Adrenal gland (tissue), 19 donors: ENCODE measurements at places on chromosomes 5 and 9.

DNA sequence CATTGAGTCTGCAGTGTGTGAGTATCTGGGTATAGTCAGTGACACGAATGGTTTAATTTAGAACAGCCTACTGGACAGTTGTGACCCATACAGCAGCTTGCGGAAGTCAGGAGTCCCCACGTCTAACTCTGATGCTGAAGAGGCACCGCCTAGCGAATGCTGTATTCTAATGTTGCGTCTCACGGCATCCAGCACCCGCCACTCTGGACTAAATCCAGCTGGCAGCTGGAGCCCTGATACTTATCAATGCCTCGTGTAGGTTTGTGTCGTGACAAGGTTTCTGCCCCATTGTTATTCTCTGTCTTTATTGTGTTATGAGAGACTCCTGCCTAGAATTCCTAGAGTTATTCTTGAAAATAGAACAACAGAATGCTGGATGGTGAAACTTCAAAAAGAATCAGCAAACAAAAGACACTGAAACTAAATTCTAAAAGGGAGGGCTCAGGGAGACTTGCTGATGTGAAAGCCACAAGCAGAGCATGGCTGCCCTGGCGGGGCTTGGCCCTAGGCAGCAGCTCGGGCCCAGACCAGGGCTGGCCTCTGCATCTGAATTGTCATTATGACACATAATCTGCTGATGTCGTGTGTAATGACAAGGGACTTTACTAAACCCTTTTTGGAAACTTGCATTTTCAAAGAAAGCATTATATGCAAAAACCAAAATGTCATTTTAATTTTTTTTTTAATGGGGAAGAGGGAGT lies 123.5 kb upstream of the ICE1 start:
- no peak for DNase-seq

- peak; percentile 8 for DNase-seq
Observed at GRCh38 chr9:84620338-84620737, 49.2 kb upstream of the NTRK2 start.

DNA sequence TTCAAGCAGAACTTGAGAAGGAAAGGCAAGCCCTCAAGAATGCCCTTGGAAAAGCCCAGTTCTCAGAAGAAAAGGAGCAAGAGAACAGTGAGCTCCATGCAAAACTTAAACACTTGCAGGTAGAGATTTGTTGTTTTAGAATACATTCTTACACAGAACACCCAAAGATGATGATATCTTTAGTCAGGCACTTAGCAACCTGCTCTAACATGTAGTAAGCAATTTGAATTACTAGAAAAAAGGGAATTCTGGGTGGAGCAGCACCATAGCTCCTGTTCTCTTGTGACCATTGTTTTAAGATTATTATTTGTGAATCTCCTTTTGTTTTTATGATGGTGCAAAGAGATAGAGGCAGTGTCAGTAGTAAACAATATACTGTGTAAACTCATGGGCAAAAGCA lies 63.1 kb downstream of the RAB14 start:
- DNase-seq = no peak

DNA sequence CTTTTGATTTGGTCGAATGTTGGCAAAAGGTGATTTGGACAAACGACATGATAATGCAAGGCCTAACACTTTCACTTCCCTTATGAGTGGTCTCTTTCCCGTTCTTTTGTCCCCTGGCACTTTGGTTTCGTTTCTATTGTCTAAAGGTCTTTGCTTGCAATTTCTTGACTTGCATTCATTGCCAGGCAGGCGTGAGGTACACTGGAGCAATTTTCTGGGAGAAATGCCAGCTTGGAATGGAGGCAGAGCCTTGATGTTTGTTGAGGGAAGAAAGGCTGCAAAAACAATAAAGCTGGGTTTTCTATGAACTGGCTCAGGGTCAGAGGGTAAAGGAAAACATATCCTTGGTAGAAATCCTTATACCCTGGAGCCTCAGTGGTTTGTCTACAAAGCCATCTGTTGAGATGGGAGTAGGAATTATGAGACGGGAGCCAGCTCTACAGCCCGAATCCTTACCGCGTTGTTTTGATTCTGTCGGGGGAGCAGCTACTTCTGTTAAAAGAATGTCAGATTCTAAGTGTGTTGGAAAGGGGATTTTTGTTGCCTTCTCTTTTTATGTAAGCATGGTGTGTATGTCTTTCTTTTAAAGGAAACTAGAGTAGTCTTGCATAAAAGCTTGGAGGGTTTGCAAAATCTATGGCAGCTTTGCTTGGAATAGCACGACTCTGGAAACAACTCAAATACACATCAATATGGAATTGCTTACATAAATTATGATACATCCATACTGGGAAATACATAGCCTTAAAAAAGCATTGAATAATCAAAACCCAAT lies 158.9 kb downstream of the RMI1 start:
- peak; percentile 84 for DNase-seq

GRCh38 chr9:71937898-71938297 lies 26.5 kb downstream of the C9orf85 start:
- no peak for DNase-seq

DNA sequence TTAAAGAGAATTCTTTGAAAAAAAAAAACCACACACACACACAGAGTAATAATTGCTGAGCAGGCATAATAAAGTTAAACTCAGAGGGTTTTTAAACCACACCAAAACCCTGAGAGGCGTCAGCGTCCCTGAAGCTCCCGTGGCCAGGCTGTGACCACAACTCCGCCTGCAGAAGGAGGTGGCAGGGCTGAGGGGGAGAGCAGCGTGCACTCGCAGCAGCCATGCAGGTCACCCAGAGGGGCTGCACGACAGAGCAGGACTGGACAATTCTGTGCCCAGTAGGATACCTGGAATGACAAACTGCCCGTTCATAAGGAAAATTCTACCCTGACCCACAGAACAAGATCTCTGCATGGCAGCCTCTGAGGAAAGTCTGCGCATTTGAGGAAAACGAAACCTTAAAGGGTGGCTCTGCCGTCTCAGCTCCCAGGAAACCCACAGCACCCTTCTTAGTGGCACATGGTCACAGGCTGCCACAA lies 44.0 kb downstream of the ROR2 start:
- peak; percentile 62 for DNase-seq

GRCh38 chr5:53164478-53165165 lies 55.1 kb upstream of the MOCS2 start:
- no peak for DNase-seq

GRCh38 chr9:72471096-72471495 lies 50.3 kb upstream of the TMC1 start:
- DNase-seq = no peak

DNA sequence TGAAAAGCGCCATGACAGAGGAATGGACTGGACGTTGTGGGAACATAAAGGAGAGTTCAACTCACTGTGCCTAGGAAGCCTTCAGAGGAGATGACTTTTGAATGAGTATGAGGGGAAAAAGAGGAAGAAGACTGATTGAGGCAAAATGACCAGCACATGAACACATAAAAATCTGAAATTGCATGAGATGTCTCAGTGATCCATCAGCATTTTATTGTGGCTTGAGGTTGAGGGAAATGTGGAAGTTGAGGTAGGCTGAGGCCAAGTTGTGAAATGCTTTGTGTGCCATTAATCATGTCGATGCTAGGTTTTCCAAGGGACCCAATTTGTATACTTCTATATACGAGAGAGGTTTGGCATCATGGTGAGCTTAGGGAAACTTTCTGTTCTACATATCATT lies 140.9 kb upstream of the TLX3 start:
- no peak for DNase-seq

GRCh38 chr9:83544002-83544698 lies 5.9 kb upstream of the FRMD3 start:
- peak; percentile 84 for DNase-seq

DNA sequence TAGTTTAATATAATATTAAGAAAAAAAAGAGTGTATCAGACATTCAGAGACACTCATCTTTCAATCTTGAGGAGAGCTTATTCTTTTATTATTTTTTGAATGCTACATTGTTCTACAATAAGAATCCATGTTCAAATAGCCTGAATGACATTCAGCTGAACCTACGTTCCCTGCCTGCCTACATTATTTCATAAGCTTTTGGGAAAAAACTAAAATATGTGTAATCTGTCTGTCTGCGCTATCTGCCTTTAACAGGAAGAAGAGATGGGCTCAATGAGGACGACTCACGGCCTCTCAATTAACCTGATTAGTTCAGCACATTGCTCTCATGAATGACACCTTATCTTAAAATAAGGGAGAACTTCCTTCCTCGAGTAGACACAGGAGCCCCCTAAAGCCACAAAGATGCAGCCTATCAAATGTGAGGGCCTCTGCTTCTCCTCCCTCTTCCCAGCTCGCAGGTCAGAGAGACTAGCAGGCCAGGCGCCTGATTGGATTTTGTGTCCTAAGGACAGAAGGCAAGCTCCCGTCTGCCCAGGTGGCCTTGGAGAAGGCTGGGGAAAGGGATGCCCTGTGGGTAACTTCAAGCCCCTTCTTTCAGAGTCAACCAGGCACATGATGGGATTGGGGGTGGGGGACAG lies 37.8 kb downstream of the EBF1 start:
- no peak for DNase-seq

DNA sequence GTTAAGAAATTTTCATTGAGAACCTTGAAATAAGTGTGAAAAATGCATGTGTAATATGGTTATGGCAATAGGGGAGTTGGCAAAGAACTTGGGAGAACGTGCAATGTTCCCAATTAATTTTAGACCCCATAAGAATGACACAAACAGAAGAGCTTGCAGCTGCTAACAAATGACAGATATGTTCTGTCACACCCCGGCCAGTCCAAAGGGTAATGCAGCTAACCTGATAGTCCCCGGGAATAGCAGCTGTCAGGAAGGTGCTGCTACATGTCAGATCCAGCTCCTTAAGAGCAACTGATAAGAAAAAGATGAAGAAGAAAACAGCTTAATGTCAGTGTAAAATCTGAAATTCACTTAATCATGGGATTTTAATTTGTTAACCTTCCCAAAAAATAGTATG lies 30.4 kb downstream of the SEMA5A start:
- no peak for DNase-seq

DNA sequence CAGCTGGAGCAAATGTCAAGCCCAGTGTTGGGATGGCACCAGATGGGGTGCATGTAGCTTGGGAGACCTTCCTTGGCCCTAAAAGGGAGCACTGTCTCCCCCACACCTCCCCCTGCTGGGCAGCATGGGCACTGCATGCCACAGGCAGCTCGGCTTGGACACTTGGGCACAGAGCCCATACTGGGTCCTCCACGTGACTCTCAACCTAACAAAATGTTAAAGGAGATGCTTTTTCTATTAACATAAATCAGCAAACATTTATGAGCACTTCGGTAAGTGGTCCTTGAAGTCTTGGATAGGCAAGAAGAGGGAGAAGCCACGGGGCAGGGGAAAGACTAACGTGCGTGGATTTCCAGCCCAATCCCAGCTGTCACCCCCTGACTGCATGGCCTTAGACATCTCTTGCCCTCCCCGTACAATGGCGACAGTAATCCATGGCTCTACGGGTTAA lies 23.9 kb upstream of the MAPK9 start:
- DNase-seq = peak; percentile 67

DNA sequence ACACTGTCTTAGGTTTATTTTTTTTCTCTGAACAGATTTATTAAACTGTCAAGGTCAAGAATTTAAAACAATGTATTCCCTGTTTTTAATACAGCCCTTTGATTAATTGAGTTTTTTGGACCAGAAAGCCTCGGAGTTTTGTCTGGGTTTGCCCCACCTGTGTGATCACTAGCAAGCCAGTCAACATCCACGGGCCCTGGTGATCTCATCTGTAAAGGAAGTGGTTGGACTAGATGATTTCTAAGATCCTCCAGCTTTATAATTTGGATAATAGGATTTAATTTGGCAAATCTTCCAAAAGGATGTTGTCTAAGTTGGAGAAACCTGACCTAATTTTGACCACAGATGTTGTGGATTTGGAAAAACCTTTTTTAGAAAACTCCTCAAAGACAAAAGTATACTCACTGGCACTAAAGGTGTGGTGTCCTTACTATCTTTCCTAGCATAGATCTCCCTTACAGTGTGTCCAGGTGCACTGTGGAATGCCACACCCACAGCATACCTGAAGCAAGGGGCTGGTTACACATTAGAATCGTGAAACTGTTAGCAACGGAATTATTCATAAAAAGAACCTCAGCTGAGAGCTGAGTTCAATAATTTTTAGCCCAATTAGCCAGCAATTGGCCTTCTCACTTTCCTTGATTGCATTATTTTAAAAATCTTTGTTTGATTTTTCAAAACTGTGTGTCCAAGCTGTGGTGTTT lies 195.6 kb upstream of the ELL2 start:
- DNase-seq = no peak

DNA sequence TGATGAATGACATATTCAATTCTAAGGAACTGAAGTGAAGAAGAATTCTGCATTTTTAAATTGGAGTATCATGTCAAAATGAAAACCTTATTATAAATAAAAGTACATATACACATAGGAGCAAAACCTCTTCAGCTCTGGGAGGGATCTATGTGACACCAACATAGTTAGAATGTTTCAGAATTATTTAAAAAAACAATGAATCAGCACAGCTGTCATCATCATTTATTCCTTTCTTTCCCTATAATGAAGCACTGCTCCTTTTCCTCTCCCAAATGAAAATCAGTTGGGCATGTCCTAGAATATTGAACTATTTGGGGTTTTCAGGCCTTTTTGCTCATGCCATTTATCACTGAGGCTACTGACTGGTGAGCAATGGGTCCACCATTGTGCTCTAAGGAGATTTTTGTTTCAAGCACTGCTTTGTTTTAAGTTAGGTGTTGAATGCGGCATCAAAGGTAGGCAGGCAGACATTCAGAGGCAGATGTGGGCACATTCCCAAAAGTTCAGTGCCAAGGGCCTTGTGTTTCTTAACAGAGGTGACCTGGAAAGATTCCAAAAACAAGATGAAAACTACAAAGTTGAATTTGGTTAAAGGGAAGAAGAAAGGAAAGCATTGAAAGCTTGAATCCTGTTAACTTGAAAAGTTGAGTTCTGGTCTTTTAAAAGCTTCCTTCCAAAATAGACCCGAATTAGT lies 126.4 kb upstream of the ADAMTSL1 start:
- peak; percentile 50 for DNase-seq

DNA sequence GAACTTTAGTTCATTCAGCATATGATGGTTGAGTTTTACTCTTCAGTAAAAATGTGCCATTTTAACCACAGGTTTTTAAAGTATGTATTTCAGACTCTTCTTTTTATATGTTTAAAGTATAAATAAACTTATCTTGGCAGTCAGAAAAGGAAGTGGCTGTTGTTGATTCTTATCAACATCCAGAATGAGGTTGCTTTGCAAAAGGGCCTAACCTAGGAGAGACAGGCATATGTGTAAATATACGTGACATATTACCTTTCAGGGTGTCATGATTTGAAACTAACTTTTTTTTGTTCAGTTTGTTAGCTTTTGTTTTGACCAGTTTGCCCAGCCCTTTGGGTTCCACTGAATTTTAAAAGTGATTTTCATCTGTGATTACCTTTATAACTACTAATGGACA lies 7.4 kb downstream of the SMARCA2 start:
- no peak for DNase-seq

GRCh38 chr5:129857116-129857515 lies 47.1 kb upstream of the CHSY3 start:
- DNase-seq = no peak

- peak; percentile 9 for DNase-seq
Observed at GRCh38 chr5:78787783-78788182, 139.2 kb upstream of the LHFPL2 start.

GRCh38 chr5:179263391-179264052 lies 81.7 kb downstream of the ADAMTS2 start:
- DNase-seq = peak; percentile 37

- DNase-seq = no peak
Observed at GRCh38 chr5:171263181-171263580, 45.9 kb upstream of the TLX3 start.

GRCh38 chr5:27266184-27266583 lies 227.8 kb upstream of the CDH9 start:
- no peak for DNase-seq
